Cardiac fibroblast (primary cell): ENCODE measurements at places on chromosomes 2 and 18.

DNA sequence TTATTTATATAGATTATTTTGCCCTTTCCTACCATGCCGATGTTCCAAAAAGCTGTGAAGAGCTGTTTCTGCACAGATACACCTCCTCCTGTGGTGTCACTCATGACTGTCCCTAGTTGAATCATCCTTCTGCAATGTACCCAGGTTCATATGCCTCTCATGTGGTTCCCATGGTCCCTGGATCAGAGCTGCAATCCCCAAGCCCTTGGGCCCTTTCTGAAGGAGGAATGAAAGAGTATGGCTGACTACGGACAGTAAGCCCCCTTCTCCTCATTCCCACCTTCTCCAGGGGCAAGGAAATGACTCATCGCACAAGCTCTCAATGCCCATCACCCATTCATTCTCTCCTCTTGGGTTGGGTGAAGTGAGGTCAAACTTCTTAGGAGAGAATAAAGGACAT, 63.9 kb upstream of the ACVR1 start:
- no peak for DNase-seq

DNA sequence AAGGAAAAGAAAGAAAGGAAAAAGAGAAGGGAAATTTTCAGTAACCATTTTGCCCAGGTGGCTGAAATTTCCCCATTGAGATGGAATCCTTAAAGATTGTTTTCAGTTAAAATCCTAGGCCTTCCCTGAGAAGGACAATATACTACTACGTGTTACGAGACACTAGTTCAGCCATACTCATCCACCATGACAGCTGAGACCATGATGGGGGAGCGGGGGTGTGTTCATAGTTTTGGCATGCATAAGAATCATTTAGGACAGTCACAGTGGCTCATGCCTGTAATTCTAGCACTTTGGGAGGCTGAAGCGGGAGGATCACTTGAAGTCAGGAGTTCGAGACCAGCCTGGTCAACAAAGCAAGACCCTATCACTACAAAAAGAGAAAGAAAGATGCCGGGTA, 28.0 kb downstream of the PLA2R1 start:
- DNase-seq = no peak

GRCh38 chr2:24409700-24410556, 49.6 kb upstream of the ITSN2 start:
- DNase-seq = peak; percentile 84

DNA sequence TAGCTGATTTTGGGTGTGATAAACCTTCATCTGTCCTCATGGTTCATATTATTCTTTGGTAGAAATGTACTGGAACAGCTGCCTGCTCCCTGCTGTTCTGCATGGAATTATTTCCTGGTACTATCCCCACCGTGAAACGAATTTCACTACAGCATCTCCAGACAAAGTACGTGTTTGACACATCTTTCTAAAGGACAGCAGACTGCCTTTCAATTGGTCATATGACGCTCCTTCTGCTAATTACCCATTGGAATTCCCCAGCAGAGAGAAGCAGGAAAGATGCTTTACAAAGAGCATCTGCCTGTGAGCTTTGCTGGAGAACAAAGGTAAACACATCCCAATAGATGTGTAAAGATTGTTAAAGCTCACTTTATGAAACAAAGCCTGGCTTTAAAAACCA, 4.4 kb upstream of the RFX8 start:
- DNase-seq = no peak

GRCh38 chr2:43538034-43538670, 57.7 kb downstream of the THADA start:
- peak; percentile 30 for DNase-seq

GRCh38 chr18:76328140-76328539, 166.9 kb downstream of the ZNF516 start:
- DNase-seq = no peak

DNA sequence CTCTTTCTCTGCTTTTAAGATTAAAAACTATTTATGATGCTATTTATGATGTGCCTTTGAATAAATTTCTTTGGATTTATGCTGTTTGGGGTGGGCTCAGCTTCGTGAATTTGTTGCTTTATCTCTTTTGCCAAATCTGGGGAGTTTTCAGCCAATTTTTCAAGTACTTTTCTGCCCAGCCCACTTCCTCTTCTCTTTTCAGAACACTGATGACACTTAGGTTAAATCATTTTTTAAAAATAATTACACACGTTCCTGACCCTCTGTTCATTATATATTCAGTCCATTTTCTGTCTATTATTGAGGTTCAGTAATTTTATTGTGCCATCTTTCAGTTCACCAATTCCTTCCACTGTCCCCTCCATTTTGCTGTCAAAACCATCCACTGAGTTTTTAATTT, 14.8 kb upstream of the BCL2L11 start:
- no peak for DNase-seq

DNA sequence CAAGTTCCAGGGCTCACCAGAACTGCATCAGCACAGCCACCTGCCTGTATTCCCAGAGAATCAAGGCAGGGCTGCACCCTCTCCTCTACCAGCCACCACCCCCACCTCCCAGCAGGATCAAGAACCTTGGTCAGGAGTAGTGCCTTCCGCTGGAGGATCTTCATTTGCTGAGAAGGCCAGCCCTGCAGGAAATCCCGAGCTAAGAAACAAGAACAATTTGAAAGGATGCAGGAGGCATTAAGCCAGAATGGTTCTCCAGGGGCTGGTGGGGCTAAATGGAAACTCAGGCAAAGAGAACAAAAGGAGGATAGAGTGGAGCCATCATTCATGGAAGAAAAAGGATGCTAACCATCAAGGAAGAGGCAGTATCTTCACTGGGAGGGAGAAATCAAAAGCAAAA, 147.3 kb upstream of the SLC14A2 start:
- DNase-seq = no peak

- DNase-seq = peak; percentile 51
Observed at GRCh38 chr2:190443778-190444481, 35.8 kb downstream of the MFSD6 start.

GRCh38 chr2:234789556-234790325, 162.1 kb upstream of the SH3BP4 start:
- no peak for DNase-seq

DNA sequence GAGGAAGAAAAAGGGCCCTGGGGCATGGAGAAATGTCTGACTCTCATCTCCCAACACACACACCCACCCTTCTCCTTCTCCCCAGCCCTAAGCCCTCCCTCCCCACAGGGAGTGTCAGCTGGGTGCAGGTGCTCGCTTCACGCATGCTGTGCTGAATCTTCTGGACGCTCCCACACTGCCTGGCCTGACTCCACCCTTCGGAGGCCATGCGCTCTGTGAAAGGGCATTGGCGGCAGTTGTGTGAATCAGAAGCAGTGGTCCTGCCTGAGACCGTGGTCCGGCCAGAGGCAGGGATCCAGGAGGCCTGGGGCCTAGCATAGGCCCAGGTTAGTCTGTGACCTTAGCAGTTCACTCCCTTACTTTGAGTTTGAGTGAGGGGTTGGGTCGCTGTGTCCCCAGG, 57.1 kb downstream of the LONRF2 start:
- no peak for DNase-seq

DNA sequence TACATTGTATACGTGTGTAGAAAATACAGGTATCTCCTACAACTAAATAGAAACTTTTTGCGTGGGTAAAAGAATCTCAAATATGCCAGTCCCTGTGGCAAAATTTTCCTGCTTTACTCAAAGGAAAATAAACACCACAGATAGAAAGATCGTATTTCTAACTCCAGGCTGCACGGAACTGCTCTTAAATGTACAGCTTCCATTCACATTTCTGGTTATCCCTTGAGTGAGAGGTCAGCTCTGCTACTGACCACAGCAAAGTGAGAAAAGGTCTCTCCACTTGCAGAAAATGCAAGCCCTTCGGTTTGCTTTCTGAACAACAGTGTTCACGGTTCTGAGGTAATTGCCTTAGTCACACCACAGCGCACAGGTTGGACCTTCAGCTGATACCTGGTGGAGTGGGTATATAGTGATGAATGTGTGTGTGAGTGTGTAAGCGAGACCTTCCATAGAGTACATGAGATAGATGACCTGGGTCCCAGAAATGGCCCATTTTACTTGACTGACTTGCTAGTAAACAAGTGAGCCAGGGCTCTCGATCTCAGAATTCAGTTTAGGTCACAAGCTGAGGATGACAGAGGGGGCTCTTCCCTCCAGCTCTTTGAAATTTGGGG, 52.1 kb downstream of the ALPK2 start:
- DNase-seq = no peak

DNA sequence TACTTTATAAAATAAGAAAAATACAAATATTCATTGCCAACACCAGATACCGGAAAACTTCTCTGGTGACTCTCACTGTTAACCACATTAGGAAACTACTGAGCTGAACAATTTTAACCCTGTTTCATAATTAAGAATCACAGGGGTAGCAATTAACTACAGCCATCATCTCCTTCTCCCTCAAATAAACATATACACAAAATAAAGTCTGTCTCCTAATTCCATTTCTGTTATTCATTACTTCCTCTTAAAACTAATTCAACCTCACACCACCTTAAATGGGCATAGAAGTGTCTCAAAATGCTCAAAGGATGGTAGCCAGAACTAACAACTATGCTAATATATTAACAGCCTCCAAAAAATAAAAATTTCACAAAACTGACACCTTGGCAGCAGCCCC, 60.7 kb downstream of the ACVR1 start:
- no peak for DNase-seq

DNA sequence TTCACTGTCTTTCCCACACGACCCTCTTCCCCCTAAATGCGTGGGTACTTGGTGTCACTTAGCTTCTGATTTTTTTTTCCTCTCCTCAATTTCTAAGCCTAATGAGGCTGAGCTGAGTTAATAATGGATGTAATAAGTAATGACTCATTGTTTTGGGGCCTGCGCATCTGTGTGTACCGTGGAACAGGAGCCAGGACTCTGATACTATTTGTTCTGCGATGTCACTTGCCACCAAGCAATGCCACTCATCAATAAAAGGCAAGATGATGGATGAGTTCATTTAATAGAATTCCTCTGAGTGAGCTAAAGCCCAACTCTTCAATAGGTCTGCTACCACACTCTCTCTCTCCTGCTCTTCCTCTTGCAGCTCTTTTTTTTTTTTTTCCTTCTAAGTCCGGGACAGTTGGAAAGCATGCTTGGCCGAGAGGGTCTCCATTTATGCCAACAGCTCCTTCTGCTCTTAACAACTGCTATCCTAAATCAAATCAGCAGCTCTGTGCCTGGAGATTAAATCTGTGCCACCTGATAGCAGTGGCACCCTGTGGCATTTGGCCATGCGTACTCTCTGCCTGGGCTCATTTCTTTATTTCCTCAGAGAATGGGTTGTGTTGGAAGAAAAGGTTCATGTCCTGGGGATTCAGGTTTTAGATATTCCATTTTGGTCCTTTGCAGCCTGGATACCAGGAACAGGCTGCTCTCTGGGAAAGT, 1284.2 kb upstream of the PIK3C3 start:
- DNase-seq = no peak

GRCh38 chr2:175066411-175066810, 61.2 kb upstream of the CHN1 start:
- no peak for DNase-seq

GRCh38 chr2:2273421-2273820, 57.7 kb downstream of the MYT1L start:
- DNase-seq = no peak

GRCh38 chr2:177326005-177326404, 61.5 kb upstream of the NFE2L2 start:
- no peak for DNase-seq

DNA sequence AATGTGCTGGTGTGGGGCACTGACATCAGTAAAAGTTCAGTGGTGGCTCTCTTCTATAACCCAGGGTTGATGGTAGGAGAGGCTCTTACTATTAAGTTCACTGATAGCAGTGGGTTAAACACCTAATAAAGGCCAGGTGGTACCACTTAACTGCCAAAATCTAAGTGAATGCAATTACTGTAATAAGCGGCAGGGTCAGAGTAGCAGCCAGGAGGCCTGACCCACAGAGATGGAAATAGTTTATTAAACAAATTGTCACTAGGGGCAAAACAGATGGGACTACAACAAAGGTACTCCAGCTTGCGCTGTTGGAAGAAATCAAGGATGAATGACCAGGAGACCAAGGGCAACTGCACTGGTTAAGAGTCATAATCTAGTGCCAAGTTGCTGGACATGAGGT, 26.6 kb downstream of the ZSWIM2 start:
- no peak for DNase-seq
